MV-4-11 (cell line): ENCODE measurements at places on chromosomes 1 and 21.

GRCh38 chr21:44887126-44887806, 13.8 kb upstream of the PTTG1IP start:
- no peak for DNase-seq

DNA sequence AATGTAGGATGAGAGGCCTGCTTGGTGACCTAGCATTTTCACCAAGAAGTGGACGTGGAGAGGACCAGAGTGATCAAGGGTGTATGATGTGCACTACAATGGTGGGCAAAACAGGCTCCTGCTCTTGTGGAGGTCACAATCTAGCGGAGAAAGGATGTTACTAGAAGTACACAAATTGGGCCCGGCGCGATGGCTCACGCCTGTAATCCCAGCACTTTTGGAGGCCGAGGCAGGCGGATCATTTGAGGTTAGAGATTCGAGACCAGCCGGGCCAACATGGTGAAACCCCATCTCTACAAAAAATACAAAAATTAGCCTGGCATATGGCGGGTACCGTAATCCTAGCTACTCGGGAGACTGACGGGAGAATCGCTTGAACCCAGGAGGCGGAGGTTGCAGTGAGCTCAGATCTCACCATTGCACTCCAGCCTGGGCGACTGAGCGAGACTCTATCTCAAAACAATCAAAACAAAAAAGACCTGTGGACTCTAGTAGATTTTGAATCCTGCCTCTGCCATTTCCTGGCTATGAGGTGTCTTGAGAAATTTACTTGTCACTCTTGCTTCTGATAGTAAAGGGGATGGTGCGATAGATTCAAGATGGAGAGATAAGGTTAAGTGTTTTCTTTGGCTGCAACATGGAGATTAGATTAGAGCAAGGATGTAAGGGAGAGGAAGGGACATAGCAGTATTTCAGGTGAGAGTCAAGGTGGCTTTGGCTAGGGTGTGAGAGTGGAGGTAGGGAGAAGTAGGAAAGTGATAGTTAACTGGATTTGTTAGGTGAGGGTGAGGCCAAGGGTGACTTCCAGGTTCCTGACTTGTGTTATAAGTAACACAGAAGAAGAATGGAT, 7.1 kb downstream of the KLF18 start:
- DNase-seq: no peak

DNA sequence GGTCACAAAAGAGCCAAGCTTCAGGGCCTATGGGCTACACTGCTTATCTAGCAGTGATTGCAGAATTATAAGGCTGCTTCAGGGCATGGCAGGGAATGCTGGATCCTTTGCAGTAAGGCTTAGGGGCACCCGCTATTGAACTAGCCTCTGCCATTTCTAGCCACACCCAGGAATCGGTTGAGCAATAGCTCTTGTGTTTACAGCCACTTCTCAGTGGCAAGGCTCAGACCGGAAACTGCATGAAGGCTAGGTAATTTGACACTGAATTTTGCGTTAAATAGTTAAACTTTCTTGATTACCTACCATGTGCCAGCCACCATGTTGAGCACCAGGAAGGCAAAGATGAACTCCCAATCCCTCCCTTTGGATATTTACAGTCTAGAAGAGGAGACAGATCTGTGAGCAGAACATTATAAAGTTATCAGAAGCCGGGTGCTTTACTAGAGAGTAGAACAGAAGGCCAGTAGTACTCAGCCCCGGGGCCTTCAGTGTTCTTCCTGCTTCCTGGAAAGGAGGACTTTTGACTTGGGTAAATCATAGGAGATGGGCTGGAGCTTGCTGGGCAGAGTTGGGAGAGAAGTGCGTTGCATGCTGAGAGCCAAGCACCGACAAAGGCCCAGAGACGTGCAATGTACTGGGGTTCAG, 98.6 kb upstream of the LPGAT1 start:
- DNase-seq: peak; percentile 82

- DNase-seq: peak; percentile 84
These were observed 159.9 kb upstream of the NR5A2 start for GRCh38 chr1:199867601-199868000.

DNA sequence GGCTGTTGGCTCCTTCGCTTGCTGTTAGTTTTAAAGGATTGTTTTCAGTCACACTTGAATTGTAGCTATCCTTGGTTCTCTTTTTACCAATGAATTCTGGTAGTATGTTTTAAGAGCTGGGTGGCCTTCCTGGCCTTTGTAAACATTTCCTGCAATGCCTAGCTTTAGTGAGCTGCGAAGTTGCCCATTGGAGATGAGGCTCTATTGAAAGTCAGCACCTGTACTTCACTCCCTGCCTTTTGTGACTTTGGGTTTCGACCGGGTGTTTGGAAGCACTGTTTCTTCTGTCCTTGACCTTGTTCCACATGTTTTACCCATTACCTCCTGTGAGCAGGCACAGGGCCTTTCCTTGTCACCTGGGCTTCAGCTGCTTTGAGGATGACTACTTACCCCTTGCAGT, 64.7 kb downstream of the DYRK1A start:
- DNase-seq: no peak

DNA sequence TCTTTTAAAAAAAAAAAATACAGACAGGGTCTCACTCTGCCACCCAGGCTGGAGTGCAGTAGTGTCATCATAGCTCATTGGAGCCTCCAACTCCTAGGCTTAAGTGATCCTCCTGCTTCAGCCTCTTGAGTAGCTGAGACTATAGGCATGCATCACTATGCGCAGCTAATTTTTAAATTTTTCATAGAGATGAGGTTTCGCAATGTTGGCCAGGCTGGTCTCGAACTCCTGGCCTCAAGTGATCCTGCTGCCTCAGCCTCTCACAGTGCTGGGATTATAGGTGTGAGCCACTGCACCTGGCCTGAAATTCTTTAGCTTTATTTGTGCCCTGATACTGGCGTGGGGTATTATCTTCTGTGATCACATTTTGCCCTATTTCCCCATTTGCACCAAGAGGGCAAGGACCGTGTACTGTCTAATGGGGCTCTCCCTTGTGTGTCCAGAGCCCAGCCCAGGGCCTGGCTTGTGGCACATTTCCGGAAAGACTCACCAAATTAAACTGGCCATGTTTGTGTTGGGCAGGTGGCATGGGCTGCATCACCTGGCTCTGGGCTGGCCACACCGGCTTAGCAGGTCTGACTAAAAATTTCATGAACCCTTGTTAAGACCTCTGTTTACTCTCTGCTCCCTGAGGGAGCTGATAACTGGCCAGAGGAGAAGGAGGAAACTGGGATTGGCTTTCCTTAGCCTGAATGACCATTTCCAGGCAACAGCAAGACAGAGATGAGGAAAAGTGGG, 32.2 kb downstream of the TRIM62 start:
- no peak for DNase-seq

DNA sequence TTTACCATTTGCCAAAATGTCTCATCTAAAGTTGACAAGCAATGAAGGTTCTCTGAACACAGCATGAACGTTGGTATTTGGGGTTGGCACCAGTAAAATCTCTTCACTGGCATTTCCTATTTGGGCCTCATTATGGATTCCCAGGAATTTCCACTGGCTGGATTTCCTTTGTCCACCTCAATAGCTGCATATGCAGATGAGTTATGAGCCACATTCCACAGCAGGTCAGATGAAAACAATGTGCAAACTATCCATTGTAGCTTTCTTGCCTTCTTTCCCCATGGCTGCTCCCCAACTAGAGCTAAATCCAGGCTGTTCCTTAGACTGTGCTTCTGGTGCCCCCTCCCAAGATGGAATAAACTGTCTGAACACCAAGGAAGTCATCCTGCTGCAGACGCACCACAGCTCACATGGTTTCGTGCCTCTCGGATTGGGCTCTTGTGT, 168.1 kb upstream of the FGGY start:
- DNase-seq: no peak

DNA sequence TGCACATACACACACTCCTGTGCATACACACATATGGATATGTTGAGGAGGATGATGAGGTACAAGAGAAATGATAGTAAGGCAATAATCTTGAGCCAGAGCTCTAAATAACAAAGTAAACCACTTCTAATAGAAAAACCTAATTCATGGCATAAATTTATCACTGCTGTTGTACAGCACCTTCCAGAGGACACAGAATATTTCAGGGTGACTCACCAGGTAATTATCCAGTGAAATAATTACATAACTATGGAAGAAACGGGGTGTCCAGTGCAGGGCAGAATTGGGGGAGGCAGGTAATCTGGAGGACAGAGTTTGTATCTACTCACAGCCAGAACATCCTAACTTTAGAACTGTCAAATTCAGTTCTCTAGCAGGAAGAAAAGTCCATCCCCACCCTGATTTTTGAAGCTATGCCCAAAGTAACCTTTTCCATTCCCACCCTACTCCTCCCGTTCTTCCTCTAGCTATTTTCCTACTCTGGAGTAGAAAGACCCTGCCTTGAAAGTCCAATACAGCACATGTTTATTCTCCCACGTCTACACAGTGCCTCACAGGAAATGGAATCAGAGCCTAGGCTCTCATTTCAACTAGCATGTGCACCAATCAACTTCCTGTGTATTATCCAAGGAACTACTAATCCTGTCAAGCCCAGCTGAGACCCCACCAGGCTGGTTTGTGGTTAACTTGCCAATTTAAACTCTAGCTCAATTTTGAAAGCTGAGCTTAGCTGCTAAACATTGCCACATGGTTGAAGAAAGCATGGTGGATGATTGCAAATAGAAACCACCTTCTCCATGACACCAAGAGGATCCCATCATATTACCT, 96.6 kb downstream of the PTPN14 start:
- DNase-seq: peak; percentile 97

DNA sequence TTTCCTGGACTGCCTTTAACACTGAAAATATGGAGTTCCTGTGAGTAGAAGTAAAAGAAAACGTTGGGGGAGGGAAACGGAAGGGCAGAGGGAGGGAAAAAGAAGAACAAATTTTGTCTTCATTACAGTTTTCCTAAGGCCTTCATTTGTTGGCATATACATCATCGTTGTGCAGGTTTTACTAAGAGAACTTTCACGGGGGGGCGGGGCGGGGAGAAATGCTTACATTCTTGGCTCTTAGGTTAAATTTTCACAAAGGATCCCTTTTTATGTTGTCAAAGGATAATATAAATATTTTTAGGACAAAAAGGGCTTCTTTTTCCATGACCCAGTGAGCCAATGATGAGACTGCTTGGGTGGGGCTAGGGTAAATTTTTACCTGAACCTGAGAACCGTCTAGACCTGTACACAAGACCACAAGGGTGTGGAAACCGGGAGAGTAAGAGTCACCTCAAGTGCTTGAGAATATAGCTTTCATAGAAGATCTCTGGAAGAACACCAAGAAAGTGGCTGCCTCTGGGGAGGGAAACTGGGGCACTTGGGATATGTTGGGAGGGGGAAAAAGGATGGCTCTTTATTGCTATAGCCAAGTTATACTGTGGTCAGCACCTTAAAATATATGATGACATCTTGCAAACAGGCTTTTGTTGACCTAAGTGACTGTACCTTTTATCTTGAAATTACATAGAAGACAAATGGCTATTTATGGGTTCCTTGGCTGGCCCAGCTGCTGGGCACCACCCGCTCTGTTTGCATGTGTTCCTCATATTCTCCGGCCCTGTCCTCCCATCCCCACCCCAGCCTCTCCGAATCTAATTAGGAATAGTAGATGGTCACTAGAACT, 2.0 kb upstream of the UTP25 start:
- DNase-seq: no peak

- peak; percentile 45 for DNase-seq
These were observed 11.4 kb upstream of the BCAR3 start for GRCh38 chr1:93692983-93693591.

- no peak for DNase-seq
These were observed 24.0 kb downstream of the IL6R start for GRCh38 chr1:154429118-154429517.

- DNase-seq: no peak
These were observed 79.0 kb upstream of the IFFO2 start for GRCh38 chr1:19035377-19036040.

GRCh38 chr1:200030791-200031190, 3.3 kb downstream of the NR5A2 start:
- DNase-seq: no peak

DNA sequence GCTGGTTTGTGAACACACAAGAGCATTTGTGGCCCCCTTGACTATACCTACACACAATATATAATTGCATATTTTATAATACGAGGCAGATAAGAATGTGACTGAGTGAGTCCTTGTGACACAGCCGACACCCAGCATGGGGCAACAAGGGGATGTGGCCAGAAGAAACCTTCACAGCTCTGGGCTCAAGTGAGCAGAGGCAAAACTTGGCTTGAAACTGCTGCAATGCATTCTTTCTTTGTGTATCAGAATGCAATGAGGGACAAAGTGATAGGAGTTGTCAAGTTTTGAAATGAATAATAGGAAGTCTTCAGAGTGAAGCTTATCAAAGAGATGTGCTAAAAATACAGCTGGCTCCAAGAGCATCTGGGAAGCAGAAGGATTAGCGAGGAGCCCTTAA, 124.0 kb upstream of the C8B start:
- DNase-seq: no peak

DNA sequence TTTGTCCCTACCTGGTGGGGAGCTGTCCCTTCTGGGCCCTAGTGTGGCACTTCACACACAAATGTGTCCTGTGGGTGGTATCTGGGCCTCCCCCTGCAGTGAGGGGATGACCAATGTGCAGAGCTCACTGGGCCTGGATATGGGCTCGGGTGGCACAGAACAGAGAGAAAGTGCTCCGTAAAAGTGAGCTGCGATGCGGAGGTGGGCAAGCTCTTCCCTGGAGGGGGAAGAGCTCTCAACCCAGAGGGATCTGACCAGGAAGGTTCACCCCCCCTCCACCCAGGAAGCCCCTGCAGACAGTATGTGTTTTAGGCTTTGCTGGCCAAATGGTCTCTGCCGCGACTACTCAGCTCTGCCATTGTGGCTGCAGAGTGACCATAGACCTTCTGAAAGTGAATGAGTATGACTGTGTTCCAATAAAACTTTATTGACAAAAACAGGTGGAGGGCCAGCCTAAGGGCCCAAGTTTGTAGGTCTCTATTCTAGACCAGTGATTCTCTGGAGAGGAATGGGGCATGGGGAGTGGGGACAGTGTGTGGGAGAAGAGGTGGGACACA, 8.6 kb upstream of the ITGB2 start:
- no peak for DNase-seq

GRCh38 chr1:6731905-6732304, 30.3 kb upstream of the DNAJC11 start:
- DNase-seq: no peak

GRCh38 chr1:6601049-6601922, 1.4 kb downstream of the KLHL21 start:
- DNase-seq: peak; percentile 43

GRCh38 chr1:15934211-15935055, 41.5 kb downstream of the ZBTB17 start:
- DNase-seq: no peak

DNA sequence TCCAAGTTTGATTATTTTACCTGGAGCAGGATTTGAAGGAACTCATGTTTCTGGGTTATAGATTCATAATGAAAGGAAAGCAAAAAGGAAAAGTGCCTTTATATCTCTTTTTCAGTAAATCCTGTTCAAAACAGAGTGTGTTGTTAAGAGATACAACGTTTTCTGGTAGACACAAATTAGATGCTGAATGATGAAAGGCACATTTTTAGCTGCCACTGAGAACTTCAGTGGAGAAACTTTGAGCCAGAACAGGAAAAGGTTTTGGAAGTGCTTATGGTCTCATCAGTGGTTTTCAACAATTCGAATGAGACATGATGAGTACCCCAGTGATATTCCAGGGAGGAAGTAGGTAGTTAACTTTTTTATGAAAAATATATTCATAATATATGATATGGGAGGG, 338.0 kb upstream of the C1orf87 start:
- no peak for DNase-seq
